ENCODE measurements at places on chromosomes 7 and 10. TPM values are rescaled to one million over a fixed set of nuclear protein-coding genes. Genes with fewer than 3 reads are reported as not detected.

CRYGN gene
- not detected for total RNA-seq

HTR7 gene
- 0.18 TPM for total RNA-seq

UCMA gene
- not detected for total RNA-seq

ITIH2 gene
- total RNA-seq = not detected

NACAD gene
- total RNA-seq = 3.5 TPM

PTN gene
- total RNA-seq = 15.3 TPM

HOXA1 gene
- 1.7 TPM for total RNA-seq

Data from myometrial cell (primary cell).